ENCODE measurements at places on chromosomes 6 and 20.

GRCh38 chr20:56428881-56429280 is 16.8 kb downstream of the CASS4 start:
- no peak for DNase-seq

DNA sequence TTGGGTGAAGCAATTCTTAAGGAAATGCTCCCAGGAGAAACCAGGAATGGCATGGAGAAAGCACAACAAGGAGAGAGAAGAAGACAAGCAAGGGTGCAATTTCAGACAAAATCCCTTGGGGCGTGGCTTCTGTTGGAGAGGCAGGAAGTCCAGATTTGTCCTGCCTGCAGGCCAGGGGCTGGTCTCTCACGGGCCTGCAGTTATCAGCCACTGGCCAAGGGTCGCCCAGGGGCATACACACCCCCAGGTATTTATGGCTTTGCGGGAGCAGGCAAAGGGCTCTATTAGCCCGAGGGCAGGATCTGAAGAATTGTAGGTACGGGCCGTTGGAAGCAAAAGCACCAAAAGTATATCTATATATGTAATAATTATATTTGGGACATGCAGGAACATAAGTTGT is 87.7 kb downstream of the IYD start:
- DNase-seq, result no peak

GRCh38 chr20:58449681-58450221 is 60.7 kb downstream of the VAPB start:
- DNase-seq, result no peak

DNA sequence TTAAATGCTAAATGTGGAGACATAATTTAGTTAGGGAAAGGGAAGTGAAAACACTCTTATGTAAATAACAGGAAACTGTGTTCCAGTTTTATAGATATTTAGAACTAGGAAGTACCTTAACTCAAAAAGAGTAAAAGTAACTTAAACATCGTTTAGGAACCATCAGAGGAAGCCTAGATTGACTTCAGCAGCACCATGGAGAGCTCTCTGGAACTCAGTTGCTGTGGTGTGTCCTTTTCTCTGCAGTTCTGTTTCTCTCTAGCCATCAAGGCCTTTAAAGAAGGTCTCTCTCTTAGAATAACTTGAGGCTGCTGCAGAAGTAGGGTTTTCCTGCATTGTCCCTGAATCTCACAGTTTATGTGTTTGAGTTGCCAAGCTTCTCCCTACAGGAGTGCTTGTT is 26.9 kb downstream of the CLVS2 start:
- DNase-seq, result no peak

- no peak for DNase-seq
Observed at GRCh38 chr6:37520926-37521325, 21.2 kb upstream of the CCDC167 start.

- DNase-seq, result no peak
Observed at GRCh38 chr6:21220271-21220987, 373.1 kb upstream of the SOX4 start.

DNA sequence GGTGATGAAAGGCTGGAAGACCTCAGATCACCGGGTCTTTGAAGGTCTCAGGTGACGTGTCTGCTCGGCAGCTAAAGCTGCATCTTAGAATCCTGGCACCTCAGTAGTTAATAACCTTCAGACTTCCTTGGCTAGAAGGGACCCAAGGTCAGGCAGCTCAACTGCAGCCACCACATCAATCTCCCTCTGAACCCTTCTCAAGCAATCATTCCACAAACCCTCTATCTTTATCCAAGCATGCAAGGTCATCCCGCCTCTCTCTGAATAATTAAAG is 16.7 kb upstream of the TLDC2 start:
- no peak for DNase-seq
